Activated CD4-positive, alpha-beta T cell treated with anti-CD3 and anti-CD28 coated beads, Interleukin-2, Interleukin-4, amounts not matched to agents 100 ng/mL and 50 ng/mL, durations not matched to agents 16 hours and 8 hours (primary cell): ENCODE measurements at places on chromosomes 3 and 15.

- DNase-seq: no peak
Measured at GRCh38 chr3:197137751-197138150, 108.1 kb upstream of the MELTF start.

GRCh38 chr15:39925112-39925842 is 5.2 kb upstream of the GPR176 start:
- no peak for DNase-seq

GRCh38 chr15:56496635-56497034 is 31.7 kb upstream of the MNS1 start:
- DNase-seq: peak; percentile 59

- DNase-seq: no peak
Measured at GRCh38 chr3:138412821-138413551, 21.4 kb upstream of the ESYT3 start.

DNA sequence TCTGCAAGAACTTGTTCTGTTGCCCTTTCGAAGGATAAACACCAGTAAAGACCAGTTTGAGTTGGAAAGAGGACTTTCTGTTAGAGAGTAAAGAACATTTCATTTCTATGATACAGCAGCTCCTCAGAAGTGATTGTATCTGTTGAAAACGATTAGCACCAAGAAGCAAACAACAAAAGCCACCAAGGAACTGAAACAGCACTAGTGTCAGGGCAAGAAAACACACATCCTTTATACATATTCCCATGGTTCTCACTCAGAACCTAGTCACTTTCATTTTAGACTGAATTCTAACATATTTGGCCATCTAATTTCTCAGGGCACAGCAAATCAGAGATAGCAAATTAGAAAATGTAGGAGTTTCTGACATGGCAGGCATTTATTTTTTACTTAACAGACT is 116.1 kb downstream of the ATP1B3 start:
- DNase-seq: no peak

DNA sequence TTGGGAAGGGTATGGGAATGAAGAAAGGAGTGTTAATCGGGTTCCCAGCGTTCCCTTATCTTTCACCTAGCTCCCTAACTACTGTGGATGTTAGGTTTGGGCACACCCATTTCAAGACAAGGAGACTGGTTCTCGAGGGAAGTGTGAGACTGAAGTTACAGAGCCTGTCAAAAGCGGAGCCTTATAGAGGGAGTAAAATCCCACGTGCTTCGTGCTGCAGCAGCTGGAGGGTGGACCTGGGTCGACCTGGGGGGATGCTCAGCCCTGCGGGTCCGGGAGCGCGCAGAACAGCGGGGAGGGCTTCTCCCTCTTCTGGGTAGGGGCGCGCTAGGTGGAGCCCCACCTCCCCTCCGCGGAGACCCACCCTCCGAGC is 314 bp upstream of the TMED3 start:
- peak; percentile 19 for DNase-seq

DNA sequence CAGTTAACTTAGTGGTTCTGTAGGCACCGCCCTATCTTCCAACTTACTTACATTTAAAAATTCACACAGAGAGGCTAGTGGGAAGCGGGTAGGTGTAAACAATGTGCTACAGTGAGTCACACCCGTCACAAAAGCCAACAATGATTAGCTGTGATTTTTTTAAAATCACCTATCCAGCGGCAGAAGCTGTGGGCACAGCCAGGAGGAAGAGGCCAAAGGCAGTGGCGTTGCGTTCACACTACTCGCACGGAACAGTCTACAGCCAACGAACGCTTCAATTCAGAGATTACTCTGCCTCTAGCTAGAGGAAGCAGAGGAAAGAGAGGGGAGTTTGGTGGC is 2.5 kb upstream of the NLGN1 start:
- DNase-seq: no peak
